ENCODE measurements at places on chromosomes 11 and 22. TPM values are rescaled to one million over a fixed set of nuclear protein-coding genes. Genes with fewer than 3 reads are reported as not detected.

ABTB2 gene
- total RNA-seq = 5.3 TPM

IL17RA gene
- total RNA-seq = 8.7 TPM

- no peak for DNase-seq
Observed at GRCh38 chr11:128565881-128566280, 21.5 kb downstream of the ETS1 start.

- DNase-seq = peak; percentile 77
Observed at GRCh38 chr11:14029440-14029839, 66.9 kb downstream of the SPON1 start.

BSX gene
- not detected for total RNA-seq

GRCh38 chr11:122741613-122742300 is 86.2 kb downstream of the UBASH3B start:
- no peak for DNase-seq

DNA sequence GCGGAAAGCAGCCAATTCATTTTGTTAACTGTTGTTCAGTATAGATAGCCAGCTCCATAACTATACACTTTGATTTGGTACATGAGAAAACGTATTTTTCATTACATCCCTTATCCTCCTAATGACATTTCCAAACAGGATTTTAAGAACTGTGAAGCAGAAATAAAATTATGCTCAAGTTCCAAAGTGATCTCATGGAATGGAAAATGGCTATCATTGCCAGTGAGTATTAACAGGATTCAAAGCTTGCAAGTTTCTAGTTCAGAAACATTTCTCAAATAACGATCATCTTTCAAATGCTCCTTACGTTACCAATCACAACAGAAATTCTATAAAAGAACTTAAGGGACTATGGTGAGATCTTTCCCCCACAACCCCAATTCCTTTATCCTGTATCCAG is 53.7 kb downstream of the CADM1 start:
- no peak for DNase-seq

DNA sequence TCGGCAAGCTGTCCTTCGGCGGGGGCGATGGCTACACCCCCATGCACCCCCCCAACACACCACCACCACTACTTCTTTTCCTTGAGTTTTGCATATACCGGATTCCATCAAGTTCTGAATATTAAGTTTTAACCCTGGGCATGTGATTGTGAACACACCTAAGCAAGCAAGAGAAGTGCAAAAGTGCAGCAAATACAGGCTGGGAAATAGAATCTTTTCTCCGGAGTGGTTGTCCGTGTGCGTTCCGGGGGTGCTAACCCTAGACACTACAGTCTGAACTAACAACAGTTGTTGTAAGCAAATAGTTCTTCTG is 574 bp downstream of the PRSS23 start:
- DNase-seq = no peak

- no peak for DNase-seq
Observed at GRCh38 chr11:73398721-73399120, 22.5 kb downstream of the RELT start.
